Retinal pigment epithelial cell (primary cell): ENCODE measurements at places on chromosomes 4 and X.

- no peak for DNase-seq
Measured at GRCh38 chr4:111610681-111611080, 534.6 kb upstream of the FAM241A start.

- no peak for DNase-seq
Measured at GRCh38 chrX:118497180-118497818, 1.7 kb downstream of the DOCK11 start.

GRCh38 chrX:1486749-1487361 is 34.1 kb upstream of the ASMTL start:
- no peak for DNase-seq

DNA sequence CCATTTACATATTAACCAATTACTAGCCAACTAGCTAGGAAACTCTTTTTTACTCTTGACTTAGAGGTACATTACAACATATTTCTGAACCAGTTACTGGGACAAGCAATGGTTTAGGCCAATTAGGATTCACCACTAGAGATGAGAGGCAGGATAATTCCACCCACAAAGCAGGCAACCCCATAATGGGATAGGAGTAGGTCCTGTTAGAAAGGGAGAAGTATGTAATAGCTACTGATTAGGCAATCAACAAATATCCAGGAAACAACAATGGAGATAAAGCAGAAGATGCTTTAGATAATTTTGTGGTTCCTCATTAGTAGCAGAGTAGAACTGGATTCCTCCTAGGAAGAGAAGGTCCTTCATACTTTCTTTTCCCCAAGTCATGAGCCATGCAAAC is 173.8 kb upstream of the GLRA2 start:
- DNase-seq: no peak

DNA sequence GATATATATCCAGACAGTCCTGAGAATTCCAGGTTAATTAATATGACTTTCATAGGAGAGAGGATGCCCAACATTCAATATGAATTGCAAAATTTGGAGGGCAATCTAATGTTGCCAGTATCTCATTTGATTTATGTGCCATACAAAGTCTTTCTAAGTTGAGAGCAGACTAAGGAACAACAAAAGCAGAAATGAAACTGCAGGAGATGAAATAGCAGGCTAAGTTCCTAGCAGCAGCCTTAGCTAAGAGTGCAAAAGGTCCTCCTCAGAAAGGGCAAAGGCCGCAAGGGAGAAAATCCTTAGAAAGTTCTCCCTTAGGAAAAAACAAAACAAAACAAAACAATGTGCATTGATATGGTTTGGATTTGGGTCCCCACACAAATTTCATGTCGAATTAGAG is 602.9 kb upstream of the HTR2C start:
- DNase-seq: no peak

GRCh38 chrX:136909119-136909705 is 28.7 kb upstream of the RBMX start:
- DNase-seq: no peak

GRCh38 chr4:23441530-23442069 is 448.2 kb downstream of the PPARGC1A start:
- no peak for DNase-seq

GRCh38 chr4:102580463-102580842 is 79.3 kb downstream of the NFKB1 start:
- DNase-seq: no peak

DNA sequence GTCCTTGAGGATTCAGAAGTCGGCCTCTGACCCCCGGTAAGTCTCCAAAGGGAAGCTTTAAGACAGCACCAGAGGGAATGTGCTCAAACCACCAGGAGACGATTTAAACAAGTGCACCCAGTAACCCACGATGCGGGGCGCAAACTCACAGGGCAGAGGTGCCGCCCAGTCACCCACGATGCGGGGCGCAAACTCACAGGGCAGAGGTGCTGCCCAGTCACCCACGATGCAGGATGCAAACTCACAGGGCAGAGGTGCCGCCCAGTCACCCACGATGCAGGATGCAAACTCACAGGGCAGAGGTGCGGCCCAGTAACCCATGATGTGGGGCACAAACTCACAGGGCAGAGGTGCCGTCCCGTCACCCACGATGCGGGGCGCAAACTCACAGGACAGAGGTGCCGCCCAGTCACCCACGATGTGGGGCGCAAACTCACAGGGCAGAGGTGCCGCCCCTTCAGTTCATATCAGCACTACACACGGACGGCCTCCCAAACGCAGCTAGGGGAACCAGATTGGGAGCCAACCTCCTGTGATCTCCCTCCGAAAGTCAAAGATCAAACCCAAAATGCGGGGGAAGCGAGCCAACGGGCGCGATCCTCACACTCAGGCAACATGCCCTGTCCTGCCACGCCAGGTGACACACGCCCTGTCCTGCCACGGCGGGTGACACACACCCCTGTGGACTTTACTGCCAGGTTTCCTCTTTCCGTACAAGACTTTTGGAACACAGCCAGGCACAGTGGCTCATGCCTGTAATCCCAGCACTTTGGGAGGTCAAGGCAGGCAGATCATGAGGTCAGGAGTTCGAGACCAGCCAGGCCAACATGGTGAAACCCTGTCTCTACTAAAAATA is 11.3 kb downstream of the PPP2R3B start:
- DNase-seq: no peak

- no peak for DNase-seq
Measured at GRCh38 chr4:172188248-172188988, 375.2 kb downstream of the GALNTL6 start.

DNA sequence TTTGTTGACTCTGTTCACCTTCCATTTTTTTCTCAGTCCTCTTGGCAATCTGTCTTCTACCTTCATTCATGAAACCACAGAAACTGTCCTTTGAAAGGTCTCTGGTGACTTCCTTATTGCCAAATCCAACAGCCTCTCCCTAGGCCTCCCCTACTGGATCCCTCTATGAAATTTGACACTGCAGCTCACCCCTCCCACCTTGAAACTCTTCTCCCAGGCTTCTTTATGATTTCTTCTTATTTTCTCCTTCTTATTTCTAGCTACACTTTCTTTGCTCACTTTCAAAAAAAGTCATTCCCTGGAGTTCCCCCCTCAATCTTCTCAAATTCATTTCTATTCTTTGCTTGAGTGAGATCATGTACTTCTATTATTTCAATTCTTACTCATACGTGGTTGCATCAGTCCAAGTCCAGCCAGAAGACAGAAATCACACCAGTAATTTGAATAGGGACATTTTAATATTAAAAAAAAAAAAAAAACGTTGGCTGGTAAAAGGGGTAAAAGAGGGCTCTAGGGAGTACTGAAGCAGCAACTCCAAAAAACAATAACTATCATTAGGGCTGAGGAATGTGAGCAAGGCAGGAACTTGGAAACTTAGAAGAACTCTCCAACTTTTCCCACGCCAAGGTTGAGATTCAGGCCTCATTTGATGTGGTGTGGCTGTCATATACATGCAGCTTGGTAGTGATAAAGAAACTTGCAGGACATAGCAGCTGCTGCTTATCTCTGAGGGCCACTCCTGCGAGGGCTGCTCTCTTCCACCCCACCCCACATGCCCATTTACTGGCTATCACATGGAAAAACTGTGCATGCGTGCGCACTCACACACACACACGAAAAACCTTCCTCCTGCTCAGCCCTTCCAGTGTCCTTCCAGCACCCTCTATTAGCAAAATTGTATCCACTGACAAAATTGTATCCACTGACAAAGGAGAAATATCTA is 169.8 kb upstream of the GALNT7 start:
- no peak for DNase-seq

GRCh38 chr4:78423790-78424189 is 127.8 kb upstream of the ANXA3 start:
- DNase-seq: no peak

DNA sequence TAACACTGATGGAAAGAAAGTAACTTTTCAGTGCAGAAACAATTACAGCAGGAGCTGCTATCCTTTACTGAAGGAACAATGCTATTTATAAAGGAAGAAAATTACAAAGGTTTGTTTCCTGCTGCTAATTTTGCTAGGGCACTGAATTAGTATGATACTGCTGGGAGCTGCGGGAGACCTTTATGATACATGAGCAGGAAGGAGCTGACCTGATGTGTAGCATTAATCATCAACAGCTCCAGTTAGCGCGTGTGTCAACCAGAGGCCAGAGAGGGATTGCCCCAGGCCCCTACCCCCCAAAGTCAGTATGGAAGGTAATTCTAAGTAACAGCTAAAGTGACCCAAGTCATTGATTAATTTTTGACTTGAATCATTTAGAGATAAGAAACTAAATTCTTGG is 728.9 kb downstream of the PCDH18 start:
- no peak for DNase-seq

DNA sequence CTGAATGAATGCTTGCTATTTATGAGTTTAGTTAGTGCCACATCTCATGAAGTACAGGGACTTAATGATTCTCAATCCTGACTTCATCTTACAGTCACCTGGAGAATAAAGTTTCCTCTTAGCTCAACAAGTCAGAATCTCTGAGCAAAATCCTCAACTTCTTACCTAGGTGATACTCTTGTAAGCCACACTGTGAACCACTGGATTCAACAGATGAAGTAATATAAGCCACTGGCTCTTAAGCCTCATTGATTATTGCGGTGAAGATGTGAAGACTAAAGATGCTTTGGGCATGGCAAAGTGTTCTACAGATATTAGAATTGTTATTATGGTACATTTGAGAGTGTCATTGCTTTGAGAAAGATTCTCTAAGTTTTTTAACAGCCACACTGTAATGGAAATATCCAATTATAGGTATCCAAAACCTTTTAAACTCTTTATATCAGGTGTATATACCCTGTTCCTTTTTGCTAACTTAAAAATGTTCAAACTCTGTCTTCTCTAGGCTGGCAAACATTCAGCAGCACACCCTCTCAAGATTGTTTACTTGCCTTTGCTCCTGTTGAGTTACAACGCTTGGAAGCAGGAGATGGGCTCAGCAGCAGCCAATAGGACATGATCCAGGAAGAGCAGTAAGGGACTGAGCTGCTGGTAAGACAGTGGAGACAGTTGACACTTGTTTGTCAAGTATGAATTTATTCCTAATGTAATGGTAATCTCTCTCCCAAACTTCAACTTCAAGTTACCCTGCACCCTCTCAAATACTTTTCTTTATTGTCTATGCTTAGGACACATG is 43.4 kb downstream of the TET2 start:
- no peak for DNase-seq

DNA sequence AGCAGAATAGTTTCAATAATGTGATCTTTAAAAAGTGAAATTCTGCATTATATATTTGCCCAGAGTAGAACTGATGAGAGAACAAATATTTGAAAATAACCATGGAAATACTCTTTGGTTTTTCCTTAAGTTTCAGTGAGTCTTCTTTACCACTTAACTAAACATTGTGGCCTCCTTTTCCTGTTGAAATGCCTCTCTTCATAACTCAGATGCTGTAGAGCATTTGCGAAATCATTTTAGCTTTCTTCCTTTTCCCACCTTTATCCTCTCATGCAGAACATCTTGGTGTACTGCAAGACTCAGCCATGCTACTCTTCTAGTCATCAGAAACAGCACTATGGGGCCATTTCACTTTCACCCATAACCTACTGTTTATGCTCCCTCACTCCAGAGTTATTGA is 48.2 kb downstream of the CASK start:
- no peak for DNase-seq

GRCh38 chr4:17164666-17165065 is 266.2 kb upstream of the LDB2 start:
- no peak for DNase-seq

GRCh38 chrX:47498411-47498810 is 15.4 kb upstream of the ZNF41 start:
- DNase-seq: no peak

GRCh38 chrX:100935767-100936166 is 7.0 kb upstream of the XKRX start:
- no peak for DNase-seq

DNA sequence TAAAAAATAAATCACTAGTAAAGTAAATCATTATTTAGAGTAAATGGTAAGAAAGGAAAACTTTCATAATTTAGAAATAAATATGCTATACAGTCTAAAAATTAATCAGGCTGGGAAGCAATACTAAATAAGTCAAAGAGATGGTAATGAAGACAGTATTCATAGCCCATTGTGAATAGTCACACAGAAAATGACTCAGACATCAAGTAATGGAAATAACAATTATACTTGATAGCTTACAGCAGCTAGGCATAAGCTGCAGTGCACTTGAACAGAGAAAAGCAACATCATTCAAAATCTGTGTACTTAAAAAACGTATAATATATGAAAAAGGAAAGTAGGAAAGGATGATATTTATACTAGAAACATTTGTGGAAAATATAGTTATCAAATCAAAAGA is 642.5 kb upstream of the GNPDA2 start:
- no peak for DNase-seq

DNA sequence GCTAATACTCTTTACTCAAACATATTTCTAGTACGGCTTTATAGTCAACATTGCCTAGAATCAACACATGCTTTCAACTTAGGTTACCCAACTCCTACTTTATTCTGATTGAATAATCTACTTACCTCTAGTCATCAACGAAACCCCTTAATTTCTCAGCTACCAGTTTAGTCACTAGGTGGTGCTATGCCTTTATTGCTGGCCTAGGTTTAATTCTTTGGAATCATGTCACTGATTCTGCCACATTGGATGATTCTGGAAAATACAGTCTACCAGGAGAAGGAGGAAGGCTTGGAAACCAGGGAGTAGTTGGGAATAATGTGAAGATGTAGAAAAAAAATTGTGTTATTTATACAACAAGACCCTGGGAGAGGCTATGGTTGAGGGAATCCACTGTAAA is 167.7 kb downstream of the DCAF12L2 start:
- DNase-seq: no peak

DNA sequence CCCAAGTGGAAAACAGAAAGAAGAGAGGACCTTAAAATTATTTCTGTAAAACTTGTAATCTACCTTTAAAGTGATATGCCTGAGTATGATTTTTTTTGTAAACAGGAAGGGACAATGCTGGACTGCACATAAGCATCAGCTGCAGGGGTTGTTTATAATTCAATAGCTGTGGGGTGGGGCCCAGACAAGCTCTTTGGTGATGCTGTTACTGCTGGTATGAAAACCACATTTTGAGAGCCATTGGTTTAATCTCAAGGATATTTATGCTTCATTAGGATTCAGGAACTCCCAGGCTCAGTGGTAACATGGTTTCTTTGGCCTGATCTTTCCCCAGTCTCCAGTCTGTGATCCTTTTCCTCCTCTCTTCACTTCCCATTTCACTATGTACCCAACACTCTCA is 34.3 kb upstream of the GRPR start:
- no peak for DNase-seq

DNA sequence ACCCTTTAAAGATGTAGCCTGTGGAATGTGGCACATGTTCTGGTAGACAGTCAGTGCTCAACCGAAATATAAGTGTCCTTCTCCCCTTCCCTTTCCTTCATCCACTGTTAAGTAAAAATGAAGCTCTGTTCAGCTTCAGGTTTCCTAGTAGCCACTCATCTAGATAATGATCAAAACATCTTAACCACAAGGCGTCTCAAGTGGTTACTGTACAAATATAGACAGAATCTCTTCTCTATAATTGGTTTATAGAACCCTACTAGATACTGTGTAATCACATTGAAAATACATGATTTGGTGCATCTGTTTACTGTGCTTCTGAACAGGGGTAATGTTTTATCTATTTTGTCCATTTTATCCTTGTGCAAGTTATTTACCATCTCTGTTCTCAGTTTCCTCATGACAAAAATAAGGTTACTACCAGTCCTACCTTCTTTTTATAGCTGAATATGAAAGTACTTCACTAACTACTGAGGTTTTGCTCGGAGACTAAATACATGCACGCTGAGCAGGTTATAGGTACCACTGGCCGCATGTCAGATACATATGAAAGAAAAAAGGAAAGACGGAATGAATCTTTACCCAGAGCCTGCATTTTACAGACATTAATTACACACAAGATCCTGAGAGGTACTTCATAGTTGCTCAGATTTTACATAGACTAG is 20.3 kb upstream of the SLC25A4 start:
- no peak for DNase-seq

- DNase-seq: no peak
Measured at GRCh38 chr4:56283375-56283774, 103.9 kb downstream of the AASDH start.
